ENCODE measurements at places on chromosomes 11 and 22.

DNA sequence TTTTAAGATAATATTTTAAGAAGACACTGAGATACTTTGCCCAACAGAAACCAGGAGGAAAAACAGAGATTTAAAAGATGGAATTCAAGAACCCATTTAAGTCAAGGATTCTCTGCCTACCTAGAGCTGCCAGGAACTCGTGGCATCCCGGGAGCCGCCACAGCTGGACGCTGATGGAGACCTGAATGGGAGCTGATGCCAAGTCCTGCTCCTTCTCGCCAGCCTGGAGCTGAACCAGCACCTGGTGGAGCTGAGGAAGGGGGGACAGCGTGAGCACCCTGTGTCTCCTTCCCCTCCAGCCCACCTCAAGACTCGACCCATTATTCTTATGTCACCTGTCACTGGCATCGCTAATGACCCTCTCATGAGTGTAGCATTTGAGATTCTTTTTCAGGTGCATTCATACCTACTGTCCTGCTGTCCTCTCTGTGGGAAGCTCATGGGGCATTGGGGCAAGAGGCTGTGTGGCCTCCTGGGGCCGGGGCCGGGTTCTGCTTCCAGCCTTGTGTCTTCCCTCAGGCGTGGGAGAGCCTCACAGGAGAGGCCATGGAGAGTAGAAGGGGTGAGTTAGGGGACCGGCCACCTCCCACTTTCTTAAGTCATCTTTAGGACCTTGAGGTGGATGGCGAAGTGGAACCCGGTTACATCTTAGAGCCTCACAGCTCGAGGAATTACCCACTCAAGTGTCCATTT is 70.8 kb upstream of the PITPNB start:
- DNase-seq: no peak

- no peak for DNase-seq
Measured at GRCh38 chr22:30016596-30016995, 63.7 kb upstream of the HORMAD2 start.

DNA sequence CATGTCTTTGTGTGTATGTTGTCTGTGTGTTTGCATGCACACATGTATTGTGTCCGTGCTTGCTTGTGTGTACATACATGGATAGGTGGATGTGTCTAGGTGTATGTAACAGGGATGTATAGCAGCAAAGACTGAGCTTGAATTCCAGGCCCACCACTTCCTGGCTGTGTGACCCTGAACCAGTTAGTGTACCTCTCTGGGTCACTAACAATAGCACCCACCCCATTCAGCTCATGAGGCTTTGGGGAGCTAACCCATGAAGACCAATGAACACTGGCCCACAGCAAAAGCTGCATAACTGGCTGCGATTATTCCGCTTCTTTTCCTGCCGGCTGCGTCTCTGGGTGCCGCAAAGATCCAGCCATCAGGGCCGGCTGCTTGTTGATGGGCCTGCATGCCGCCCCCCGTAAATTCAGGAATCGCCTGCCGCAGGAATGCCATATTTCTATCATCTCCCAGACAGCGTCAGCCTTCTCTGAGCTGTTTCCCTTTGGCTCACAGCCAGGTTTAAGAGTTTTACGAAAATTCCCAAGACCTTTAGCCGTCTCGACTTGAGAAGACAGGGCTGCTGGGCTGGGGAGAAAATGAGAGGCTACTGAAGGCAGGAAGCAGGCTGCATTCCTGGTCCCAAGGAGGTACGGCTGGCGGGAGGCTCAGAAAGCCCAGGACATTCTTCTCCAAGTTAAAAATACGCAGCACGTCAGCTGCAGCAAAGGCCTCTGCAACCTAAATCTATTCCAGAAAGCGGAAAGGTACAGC is 224.6 kb downstream of the MN1 start:
- DNase-seq: no peak

- DNase-seq: no peak
Measured at GRCh38 chr22:29275167-29275566, 7.1 kb downstream of the EWSR1 start.

DNA sequence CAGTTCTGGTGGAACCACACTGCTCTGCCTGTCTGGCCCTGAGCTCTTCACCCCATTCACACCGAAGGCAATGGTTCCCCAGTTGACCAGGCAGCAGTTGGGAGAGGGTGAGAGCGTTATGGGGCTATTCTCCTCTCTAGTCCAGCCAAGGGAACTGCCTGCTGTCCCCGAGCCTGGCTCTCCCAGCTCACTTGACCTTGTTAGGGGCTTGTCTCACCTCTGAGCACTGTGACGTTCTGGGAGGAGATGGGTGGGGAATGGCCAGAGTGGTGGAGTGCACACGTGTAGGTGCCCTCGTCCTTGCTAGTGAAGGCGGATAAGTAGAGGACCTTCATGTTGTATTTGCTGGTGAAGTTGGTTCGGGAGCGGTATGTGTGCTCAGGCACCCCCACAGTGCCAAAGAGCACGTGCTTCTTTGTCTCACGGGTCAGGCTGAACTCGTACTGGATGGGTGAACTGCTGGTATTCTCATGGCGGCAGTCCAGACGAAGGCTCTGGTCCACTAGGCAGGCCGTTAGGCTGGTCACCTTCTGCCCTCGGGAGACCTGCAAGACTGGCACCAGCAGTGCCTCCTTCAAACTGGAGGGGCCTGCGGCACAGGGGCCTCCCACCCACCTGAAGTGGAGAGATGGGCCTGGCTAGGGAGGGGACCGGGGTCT is 3.0 kb downstream of the THY1 start:
- DNase-seq: no peak

DNA sequence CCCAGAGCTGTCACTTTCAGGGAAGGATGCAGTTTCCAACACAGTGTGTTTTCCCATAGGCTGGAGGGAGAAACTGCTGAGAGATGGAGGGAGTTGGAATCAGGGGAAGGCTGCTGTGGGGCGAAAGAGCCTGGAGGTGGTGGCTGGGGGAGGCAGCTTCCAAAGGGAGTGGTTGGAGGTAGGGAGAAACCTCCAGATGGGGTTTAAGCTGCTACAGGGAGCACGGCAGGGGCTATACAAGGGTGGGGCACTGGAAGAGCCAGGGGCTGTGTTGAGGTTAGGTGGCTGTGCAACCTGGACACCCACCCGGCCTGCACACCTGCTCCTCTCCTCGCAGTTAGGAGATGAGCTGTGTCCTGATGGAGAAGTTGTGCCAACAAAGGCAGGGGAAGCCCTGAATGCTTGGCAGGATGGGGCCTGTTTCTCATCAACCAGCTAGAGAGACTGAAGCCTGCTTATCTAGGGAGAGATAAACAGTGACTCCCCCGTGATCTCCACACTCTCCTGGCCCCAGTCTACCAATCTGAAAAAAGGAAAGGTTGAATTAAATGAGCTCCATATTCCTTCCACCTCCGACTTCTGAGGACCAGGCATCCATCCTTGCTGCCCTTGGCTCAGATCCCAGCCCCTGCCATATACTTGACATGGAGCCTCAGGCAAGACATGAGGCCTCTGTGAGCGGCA is 3.6 kb upstream of the SLCO2B1 start:
- DNase-seq: no peak

DNA sequence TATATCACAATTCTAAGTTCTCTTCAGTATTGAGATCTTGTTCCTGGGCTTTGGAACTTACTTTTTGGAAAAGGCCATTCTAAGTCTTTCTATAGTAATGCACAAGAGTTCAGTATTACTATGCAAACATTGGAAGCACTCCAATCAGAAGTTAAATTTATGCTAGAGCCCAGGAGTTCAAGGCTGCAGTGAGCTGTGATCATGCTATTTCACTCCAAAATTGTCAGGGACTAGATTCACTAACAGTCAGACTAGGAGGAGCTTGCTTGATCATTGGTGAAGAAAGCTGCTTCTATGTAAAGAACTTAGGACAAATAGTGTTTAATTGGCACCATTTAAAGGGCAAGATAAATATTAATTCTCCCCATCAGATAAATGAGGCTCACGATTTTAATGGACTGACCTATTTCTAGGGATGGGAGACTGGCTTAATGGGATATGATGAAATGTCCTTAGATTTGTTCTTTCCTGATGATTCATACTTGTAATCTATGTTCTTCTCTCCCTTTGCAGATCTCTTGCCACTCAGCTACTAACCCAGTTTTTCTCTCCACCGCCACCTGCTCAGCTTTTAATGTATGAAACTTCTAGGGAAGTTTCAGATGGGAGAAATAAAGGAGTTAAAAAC is 32.6 kb upstream of the TMEM123 start:
- DNase-seq: no peak

GRCh38 chr11:133937015-133937414 is 19.8 kb downstream of the IGSF9B start:
- no peak for DNase-seq

GRCh38 chr11:22930816-22931594 is 70.7 kb upstream of the CCDC179 start:
- DNase-seq: no peak

GRCh38 chr11:73957654-73958361 is 7.0 kb downstream of the DNAJB13 start:
- DNase-seq: no peak

- no peak for DNase-seq
Measured at GRCh38 chr22:17910561-17911311, 113.6 kb downstream of the MICAL3 start.

- no peak for DNase-seq
Measured at GRCh38 chr11:83557653-83558052, 271.5 kb upstream of the CCDC90B start.

DNA sequence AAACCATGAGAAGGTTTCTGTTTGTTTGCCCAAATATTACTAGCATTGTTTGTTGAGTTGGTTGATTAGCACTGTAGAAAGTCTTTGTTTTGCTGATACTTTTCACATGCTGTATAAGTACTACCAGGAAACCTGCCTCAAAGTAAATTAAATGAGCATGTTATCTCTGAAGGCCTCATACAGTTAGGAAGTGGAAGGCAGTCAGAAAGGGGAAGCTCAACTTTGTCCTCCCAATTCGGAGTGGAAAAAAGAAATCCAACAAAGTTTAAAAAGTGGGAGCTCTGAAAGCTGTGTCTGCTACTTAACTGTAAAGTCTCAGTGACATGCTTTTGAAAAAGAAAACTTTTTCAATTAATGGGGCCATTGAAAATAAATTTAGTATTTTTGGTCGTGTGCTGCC is 188.3 kb upstream of the BLID start:
- DNase-seq: no peak

GRCh38 chr11:112614605-112615004 is 346.6 kb upstream of the NCAM1 start:
- DNase-seq: no peak

- DNase-seq: no peak
Measured at GRCh38 chr11:69939551-69940245, 120.5 kb upstream of the FGF3 start.

- DNase-seq: no peak
Measured at GRCh38 chr11:88266919-88267318, 70.6 kb downstream of the CTSC start.

DNA sequence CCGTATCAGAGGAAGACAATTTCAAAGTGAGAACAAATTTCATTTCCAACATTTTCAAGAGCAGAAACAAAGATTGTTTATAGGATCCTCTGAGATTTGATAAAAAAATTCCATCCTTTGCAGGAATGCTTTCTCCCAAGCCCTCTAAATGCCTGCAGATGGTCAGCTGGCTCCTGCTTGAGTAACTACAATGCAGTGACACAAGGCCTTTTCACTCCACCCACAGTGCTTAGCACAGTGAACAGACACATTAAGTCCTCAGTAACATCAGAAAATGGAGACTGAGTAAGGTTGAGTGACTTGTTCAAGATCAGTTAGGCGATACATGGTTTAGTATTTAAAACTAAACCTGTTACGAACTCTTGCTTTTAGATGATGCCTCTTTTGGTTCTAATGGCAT is 527.1 kb upstream of the CCDC90B start:
- DNase-seq: no peak

DNA sequence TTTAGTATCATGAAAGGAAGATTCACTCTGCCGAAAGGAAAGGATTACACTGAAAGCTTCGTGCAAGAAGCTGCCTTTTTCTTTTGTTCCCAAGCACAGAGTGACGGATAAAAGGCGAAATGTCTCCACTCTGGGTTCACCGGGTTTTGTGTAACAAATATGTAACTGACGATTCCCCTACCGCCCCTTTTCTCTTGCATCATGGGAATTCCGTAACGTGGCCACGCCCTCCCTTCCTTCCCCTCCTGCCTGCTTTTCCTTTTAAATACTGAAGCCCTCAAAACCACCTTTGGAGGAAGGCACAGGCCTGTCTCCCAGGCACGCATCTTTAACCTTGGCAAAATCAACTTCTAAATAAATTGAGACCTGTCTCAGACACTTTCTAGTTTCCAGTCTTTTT is 16.4 kb upstream of the TESMIN start:
- no peak for DNase-seq

- no peak for DNase-seq
Measured at GRCh38 chr11:64060861-64061444, 25.2 kb downstream of the FLRT1 start.

- no peak for DNase-seq
Measured at GRCh38 chr22:46055911-46056545, 79.1 kb upstream of the WNT7B start.

DNA sequence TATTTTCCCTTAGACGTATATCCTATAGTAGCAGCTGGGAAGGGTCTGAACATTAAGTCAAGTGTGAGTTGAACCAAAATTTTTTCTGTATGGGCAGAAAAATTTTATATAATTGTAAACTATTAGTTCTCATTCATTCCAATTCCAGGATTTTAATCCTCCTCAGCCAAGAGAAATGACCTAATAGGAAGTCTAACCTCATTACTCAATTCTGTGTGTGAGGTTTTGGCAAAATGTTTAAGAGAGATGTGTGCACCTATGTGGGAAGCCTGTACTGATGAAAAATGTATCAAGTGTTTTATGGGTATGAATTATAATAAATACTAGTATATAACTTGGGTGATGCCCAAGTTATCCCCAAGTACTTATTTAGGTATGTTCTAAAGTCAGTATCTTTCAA is 311.6 kb upstream of the PITPNB start:
- no peak for DNase-seq

DNA sequence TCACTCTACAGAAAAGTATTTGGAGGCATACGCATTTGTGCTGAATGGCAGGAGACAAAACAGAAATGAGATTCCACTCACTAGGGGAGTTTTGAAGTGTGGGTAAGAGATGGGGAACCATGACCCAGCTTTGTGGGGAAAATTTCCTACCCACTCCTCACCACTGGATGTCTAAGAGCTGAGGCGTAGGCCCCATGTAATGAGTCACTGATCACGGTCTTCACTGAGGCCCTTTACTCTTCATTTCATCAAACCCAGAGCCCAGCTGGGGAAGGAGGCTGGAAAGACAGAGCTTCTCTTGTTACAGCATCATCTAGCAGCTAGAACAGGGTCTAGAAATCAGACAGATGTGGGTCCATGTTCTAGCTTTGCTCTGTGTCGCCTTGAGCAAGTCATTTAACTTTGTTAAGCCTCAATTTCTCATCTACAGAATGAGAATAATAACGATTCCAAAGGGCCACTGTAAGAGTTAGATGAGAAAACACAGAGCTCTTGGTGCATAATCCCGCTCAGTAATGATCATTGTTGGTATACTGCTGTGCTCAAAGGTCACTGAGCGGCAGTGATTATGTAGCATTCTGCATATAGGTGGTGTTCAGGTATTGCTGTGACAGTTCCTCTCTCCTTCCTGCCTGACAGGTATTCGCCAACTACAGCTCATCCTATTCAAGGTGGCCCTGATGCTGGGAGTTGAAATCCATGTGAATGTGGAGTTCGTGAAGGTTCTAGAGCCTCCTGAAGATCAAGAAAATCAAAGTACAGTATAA is 97.2 kb downstream of the MICAL2 start:
- DNase-seq: no peak

GRCh38 chr11:77658213-77659013 is 20.8 kb upstream of the CLNS1A start:
- no peak for DNase-seq

GRCh38 chr11:2826679-2827056 is 58.9 kb downstream of the CDKN1C start:
- DNase-seq: no peak
